ENCODE measurements at places on chromosomes 12 and 14. TPM values are rescaled to one million over a fixed set of nuclear protein-coding genes. Genes with fewer than 3 reads are reported as not detected.

KRT75 gene
- not detected for total RNA-seq

- peaks cover 41% of the 10 kb centered on the region for H3K36me3 ChIP-seq
- peak overlapping the region; percentile 88 for H3K27ac ChIP-seq
Observed at GRCh38 chr12:53182903-53183302, 2.2 kb upstream of the CSAD start.

- DNase-seq: no peak
- no peaks in the 10 kb centered on the region for H3K27me3 ChIP-seq
- H3K4me1 ChIP-seq: no peaks in the 10 kb centered on the region
- peaks cover 6% of the 10 kb centered on the region for H3K36me3 ChIP-seq
- H3K27ac ChIP-seq: peak overlapping the region; percentile 11
Observed at GRCh38 chr14:70988452-70988851, 81.2 kb downstream of the PCNX1 start.

LIN7A gene
- 9.0 TPM for total RNA-seq

DNA sequence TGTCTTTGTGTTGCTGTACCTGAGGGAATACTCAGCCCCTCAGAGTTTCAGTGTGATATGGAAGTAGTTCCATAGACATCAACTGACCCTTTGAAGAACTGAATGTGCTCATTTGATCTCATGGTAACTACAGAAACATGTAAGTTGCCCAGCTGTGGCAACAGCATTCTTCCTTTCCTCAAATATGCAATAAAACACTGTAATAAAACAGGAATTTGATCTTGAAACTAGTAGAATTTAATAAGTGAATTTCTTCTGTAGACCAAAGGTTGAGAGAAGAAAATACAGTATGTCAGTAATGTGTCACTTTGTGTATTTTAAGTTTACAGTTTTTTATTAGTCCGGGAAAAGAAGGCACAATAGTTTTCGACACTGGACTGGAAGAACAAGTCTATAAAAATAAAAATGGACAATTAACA lies 31.9 kb downstream of the KCTD10 start:
- no peak overlapping the region for H3K4me3 ChIP-seq
- no peaks in the 10 kb centered on the region for H3K27me3 ChIP-seq
- peaks cover 10% of the 10 kb centered on the region for H3K36me3 ChIP-seq
- no peak for DNase-seq
- peaks cover 6% of the 10 kb centered on the region for H3K4me1 ChIP-seq
- H3K27ac ChIP-seq: no peak overlapping the region

OSBPL8 gene
- 51.5 TPM for total RNA-seq

DNA sequence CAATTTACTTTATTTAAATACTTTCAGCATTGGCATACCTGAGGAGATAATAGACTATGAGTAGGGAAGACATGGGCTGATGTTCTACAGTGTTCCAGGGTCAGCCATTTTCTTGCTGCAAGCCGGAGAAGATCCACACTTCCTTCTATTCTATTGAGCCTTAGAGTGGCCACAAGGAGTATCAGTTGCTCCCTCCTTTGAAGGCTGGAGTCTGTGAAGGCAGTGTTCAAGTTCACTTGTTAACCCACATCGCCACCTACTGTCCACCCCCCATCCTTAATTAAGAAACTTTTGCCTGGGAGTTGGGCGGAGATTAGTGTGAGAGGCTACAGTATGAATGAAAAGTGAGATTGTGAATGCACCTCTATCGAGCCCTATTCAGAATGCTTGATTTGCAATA lies 666.6 kb downstream of the NRXN3 start:
- no peak overlapping the region for H3K27ac ChIP-seq

ACRBP gene
- total RNA-seq: 3.5 TPM

DPPA3 gene
- total RNA-seq: 0.81 TPM

GRCh38 chr12:112964067-112964670 lies 14.2 kb upstream of the OAS2 start:
- no peak overlapping the region for H3K4me3 ChIP-seq
- no peaks in the 10 kb centered on the region for H3K4me1 ChIP-seq
- no peak for DNase-seq
- peaks cover 16% of the 10 kb centered on the region for H3K27me3 ChIP-seq
- peaks cover 14% of the 10 kb centered on the region for H3K36me3 ChIP-seq

DNA sequence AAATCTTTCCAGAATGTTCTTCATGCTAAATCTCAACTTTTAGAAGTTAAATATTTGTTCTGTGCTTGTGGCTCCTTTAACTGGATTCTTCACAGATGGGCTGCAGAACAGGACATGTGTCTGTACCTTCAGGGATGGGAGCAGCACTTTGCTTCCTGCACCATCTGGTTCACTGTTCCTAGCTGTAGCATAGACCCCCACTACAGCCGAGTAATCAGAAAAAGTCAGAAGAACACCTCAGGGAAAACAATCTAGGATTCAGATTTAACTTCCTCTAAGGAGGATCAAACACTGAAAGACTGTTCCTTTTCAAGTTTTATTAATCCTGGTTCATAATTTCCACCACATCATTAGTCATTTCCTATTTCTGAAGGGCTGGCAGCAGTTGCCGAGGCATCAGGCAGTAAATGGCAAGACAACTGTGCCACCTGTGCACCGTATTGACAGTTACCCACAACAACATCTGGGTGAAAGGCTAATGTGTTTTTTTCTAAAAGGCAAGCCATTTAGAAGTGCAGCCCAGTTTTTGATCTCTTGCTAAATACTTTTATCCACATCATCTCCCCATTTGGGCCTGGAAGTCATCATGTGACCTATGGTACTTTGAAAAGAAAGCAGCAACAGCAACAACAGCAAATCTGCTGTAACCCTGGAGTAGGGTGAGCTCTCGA lies 212.8 kb upstream of the BMP4 start:
- no peaks in the 10 kb centered on the region for H3K36me3 ChIP-seq
- peaks cover 32% of the 10 kb centered on the region for H3K4me1 ChIP-seq
- no peak for DNase-seq
- H3K27me3 ChIP-seq: no peaks in the 10 kb centered on the region

DNA sequence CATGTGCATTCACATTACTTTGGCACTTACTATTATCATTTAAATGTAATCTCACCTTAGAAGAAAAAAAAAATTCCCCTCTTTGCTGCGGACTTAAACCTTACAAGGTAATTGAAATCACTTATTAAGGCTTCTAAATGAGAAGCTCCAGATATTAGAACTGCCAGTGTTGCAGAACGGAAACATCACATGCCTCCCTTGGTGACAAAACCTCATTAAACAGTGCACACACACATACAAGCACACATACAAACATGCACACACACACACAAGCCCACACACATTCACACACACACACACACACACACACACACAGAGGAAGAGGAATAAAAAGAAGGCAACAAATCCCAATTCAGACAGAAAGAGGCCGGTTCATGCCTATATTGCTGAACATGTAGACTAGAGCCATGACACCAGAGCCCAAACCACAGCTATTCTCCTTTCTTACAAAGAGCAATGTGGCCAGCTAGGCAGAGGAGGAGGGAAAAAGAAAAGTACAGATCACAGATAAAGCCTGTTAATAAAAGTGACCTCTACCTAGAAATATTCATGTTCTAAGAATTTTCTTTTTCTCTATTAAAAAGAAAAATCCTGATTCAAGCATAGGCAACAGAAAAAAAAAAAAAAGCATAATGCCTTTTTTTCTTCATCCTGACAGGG lies 405.2 kb upstream of the FLRT2 start:
- DNase-seq: no peak
- H3K4me1 ChIP-seq: peaks cover 34% of the 10 kb centered on the region
- no peaks in the 10 kb centered on the region for H3K27me3 ChIP-seq
- no peak overlapping the region for H3K27ac ChIP-seq
- H3K36me3 ChIP-seq: no peaks in the 10 kb centered on the region

TAS2R10 gene
- 2.5 TPM for total RNA-seq

DNA sequence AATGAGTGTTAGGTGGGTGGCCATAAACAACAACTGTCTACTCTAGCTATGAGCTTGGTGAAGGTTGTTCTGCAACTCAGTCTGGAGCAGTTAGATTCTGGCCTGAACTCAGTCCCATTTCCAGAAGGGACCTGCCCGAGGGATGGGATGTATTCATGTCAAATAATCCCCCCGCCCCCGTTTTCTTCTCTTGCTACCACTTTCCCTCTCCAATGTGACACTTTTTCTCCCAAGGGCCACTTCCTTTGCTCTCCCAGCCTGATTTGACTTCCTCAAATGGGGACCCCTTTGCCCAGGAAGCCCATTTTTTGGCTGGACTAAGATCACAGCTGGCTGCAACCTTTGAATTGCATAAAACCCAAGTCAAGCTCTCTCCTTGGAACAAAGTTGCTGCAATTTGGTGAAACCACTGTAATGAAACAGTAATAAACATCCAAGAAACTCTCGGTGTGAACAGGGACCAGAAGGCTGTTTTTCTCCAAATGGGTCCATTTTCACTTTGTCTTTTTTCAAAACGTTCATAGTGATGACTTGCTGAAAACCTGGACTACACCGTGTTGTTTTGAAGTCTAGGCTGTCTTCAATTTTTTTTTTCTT lies 137.2 kb upstream of the GSC start:
- DNase-seq: no peak
- peaks cover 10% of the 10 kb centered on the region for H3K4me1 ChIP-seq
- H3K4me3 ChIP-seq: no peak overlapping the region
- H3K27me3 ChIP-seq: peaks cover 16% of the 10 kb centered on the region

RDH12 gene
- total RNA-seq: not detected

DNA sequence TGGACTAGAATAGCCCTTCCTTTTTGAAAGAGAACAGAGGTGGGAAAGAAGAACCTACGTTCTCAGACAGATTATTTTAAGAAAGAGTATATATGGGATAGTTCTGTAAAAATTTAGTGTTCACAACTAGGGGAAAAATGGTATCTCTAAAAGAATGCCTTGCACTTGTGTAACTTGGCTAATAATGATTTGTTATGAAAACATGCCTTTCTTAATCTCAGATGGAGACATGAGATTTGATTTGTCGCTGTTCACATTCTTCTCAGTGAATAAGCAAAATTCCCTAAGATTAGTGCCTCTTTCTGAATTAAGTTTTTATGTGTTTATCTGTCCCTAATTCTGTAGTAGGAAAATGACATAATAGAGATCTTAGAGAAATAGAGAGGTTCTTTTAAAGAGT lies 100.8 kb downstream of the USP15 start:
- no peaks in the 10 kb centered on the region for H3K27me3 ChIP-seq
- no peak for DNase-seq
- peaks cover 22% of the 10 kb centered on the region for H3K36me3 ChIP-seq
- H3K4me3 ChIP-seq: no peak overlapping the region
- peaks cover 8% of the 10 kb centered on the region for H3K4me1 ChIP-seq
- peak overlapping the region; percentile 34 for H3K27ac ChIP-seq

PPP2R3C gene
- 25.2 TPM for total RNA-seq

KCNH5 gene
- total RNA-seq: 2.3 TPM

- peaks cover 2% of the 10 kb centered on the region for H3K4me1 ChIP-seq
- no peaks in the 10 kb centered on the region for H3K27me3 ChIP-seq
- no peak overlapping the region for H3K27ac ChIP-seq
- no peak for DNase-seq
Observed at GRCh38 chr12:120429368-120429767, 8.5 kb upstream of the COX6A1 start.

GRCh38 chr12:106046947-106047346 lies 91.8 kb downstream of the NUAK1 start:
- H3K36me3 ChIP-seq: no peaks in the 10 kb centered on the region
- no peaks in the 10 kb centered on the region for H3K27me3 ChIP-seq
- H3K4me3 ChIP-seq: no peak overlapping the region
- peaks cover 31% of the 10 kb centered on the region for H3K4me1 ChIP-seq
- DNase-seq: no peak

DNA sequence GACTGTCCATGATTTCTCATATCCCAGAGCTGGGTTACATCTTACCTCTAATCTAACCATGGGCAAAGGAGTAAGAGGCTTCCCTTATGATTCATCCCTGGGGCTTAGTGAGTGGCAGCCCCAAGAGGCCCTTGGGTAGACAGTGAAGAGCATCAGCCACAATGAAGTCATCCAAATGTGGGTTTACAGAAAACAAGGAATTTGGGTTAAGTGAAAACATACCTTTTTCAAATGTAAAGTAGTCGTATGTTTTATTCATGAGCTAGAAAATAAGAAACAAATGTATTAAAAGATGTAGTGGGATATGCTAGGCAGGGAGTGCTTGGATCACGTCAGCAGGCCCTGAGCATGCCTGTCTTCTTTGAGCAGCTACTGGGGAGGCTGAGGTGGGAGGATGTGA lies 54.0 kb upstream of the ELK3 start:
- DNase-seq: no peak
- no peak overlapping the region for H3K27ac ChIP-seq
- H3K4me3 ChIP-seq: no peak overlapping the region
- no peaks in the 10 kb centered on the region for H3K27me3 ChIP-seq
- H3K36me3 ChIP-seq: peaks cover 3% of the 10 kb centered on the region

MON2 gene
- total RNA-seq: 76.6 TPM

LRRK2 gene
- 1.7 TPM for total RNA-seq
